Frontal cortex (tissue), 4 donors: ENCODE measurements at places on chromosomes 5 and 9.

DNA sequence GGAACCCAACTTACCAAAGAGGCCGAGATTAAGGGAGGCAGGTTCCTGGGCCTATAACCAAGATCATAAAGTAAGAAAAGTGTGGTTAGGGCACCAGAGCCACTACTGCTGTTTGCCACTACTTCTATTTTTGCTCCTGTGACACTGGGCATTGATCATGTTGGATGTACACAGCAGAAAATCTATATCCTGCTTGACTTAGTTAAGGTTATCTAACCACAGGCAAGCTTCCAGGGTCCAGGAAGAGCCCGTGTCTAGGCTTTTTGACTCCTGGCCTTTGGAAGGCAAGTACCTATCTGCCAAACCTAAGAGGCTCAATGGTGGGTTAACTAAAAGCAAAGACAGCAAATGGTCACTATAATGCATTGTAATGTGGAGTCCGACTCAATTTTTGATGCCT is 497.5 kb upstream of the DMAC1 start:
- no peak for DNase-seq

GRCh38 chr9:71987471-71988371 is 72.7 kb downstream of the C9orf57 start:
- no peak for DNase-seq

GRCh38 chr9:21812946-21813568 is 10.6 kb downstream of the MTAP start:
- peak; percentile 45 for DNase-seq

DNA sequence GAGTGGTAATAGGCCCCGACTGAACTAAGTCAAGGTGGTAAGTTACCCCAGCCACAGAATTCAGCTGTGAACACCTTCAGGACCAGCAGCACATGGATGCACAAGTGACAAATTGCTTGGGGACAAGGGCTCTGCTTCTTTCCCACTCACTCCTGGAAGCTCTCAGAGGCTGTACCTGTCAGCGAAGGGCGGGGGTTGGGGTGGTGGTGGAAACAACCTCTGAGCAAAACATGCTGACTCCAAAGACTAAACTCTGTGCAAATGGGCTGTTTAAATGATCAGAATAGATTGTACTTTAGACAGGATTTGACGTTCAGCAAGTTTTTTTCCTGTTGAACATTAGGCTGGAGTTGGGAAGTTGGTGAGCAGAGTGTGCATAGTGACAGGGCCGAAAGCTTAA is 544.5 kb upstream of the ZNF608 start:
- no peak for DNase-seq

- DNase-seq: no peak
These were observed 32.0 kb upstream of the MSX2 start for GRCh38 chr5:174692381-174692780.

- DNase-seq: peak; percentile 78
These were observed 601 bp downstream of the HINT1 start for GRCh38 chr5:131164191-131165118.

DNA sequence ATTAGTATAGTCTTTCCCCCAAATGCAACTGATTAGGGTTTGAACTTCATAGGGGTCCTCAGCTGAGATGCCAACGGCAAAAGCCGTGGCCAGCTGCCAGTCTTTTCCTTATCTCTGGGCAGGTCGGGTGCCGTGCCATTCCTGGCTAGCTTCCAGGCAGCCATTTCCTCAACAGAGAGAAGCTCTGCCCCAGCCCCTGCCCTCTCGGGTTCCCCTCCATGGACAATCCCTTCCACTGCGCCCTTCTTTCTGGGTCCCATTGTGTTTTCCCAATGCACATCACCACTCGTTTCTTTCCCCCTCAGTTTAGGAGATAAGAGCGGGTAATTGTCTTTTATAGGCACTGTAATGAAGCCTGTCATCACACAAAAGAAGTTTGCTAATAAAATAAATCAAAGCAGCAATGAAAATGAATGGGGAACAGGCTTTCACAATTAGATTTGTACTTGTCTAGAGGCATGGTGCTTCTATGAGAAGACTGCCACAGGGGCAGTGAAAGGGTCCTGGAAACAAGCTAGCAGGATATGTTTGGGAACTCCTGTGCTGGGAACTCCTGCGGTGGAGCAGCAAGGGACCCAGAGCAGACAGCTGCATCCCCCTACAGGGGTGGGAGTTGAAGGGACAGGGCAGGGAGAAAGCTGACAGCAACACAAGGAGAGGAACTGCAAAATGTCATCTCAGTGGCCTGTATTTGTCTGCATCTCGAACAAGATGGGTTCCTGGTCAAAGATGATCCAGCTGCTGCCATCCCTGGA is 48.0 kb upstream of the SAP30L start:
- DNase-seq: no peak

GRCh38 chr9:116276651-116277121 is 123.1 kb downstream of the PAPPA start:
- DNase-seq: no peak

DNA sequence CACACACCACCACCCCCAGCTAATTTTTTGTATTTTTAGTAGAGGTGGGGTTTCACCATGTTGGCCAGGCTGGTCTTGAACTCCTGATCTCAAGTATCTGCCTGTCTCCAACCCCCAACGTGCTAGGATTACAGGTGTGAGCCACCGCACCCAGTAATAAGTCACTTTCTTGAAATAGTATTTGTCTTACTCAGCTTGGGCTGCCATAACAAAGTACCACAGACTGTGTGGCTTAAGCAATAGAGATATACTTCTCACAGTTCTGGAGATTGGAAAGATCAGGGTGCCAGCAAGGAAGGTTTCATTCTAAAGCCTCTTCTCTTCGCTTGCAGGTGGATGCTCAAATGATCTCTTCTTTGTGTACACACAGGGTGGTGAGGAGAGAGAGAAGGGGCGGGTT is 99.8 kb downstream of the ARRDC3 start:
- DNase-seq: no peak

DNA sequence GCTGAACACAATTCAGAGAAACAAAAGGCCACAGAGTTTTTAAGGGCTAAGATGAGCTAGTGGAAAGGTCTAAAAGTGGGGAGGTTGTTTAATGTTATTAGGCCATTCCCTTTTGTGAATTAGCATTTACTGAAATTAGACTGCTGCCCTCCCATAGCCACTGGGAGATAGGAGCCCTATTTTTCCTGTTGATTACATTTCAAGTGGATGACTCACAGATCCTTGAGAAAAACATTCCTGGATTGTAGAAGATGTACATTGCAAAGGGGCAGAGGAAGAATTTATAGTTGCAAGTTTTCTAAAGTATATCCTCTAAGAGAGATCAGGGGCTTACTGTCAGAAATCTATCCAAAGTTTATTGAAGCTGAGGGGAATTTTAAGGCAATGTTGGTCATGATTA is 367.1 kb upstream of the IZUMO3 start:
- no peak for DNase-seq

- DNase-seq: no peak
These were observed 493.7 kb upstream of the SGCD start for GRCh38 chr5:155833287-155833686.

DNA sequence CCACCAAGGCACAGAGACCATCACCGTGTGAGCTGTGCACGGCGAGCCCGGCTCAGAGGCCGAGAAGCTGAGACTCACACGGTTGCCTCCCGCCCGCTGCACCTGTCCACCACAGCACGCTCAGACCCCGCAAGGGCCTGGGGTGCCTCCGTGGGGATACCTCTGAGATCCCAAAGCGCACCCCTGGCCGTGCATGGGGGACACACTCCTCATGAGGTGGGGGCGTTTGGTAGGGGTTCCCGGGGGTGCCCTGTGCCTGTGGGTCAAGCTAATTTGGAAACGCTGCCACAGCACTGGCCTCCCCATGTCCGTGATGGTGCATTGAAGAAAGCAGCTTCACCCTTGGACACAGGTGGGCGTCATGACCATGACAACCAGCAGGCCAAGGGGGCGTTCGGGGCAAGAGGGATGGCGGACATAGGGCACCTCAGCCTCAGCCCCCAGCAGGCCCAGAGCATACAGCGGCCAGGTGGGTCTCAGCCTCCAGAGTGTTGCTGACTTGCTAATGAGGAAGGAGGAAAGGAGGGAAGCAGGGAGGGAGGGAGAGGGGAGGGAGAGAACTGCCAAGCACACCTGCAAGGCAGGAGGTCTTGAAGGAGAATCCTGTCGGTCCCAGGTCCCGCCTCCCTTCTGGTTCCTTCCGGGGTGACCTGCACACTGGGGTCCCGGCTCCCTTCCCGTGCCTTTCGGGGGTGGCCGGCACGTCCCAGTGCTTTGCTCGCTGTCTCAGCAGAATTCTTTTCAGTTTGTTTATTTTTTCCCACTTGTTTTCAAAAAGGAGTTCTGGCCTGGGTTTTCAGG is 34.7 kb downstream of the GLT6D1 start:
- DNase-seq: no peak

DNA sequence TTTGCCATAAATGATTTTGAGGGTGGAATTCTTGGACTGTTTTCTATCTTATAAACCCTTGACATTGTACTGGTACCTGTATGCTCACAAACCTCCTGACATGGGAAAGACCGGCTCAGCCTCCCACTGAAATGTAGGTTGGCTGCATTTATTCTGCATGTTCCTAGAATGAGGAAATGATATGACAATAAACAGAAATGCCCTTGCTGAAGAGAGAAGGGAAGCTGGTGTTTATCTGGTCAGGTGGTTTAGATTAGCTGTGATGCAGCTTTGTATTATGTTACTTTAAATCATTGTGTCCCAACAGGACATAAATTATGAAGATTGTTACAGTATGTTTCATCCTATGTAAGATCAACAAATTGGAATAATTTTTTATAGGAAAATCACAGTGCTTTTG is 23.1 kb upstream of the CATSPER3 start:
- no peak for DNase-seq

DNA sequence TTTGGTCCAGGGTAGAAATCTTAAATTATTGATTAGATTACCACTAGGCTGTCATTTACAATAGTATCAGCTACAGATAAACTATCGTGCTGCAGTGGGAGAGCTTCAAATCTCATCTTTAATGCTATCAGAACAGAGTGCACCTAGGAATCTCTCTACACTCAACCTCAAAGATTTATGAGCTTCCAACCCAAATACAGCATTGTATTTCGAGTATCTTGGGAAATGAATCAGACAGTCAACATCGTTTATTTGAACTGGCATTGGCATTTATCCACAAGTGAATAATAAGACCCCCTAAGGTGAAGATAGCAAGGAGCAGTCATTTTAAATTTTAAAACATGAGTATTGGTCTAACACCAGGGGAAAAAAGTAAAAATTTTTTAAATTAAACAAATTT is 1203.2 kb downstream of the CDH12 start:
- DNase-seq: no peak

GRCh38 chr9:87599901-87600610 is 102.4 kb downstream of the DAPK1 start:
- DNase-seq: no peak

- DNase-seq: peak; percentile 74
These were observed at the start of gene NKD2 for GRCh38 chr5:1008451-1009358. NKD2 (plus strand) TSS chr5:1008802; CDS start chr5:1009058, 256 bp downstream.

- DNase-seq: no peak
These were observed 48.8 kb upstream of the FREM1 start for GRCh38 chr9:14958989-14959388.

DNA sequence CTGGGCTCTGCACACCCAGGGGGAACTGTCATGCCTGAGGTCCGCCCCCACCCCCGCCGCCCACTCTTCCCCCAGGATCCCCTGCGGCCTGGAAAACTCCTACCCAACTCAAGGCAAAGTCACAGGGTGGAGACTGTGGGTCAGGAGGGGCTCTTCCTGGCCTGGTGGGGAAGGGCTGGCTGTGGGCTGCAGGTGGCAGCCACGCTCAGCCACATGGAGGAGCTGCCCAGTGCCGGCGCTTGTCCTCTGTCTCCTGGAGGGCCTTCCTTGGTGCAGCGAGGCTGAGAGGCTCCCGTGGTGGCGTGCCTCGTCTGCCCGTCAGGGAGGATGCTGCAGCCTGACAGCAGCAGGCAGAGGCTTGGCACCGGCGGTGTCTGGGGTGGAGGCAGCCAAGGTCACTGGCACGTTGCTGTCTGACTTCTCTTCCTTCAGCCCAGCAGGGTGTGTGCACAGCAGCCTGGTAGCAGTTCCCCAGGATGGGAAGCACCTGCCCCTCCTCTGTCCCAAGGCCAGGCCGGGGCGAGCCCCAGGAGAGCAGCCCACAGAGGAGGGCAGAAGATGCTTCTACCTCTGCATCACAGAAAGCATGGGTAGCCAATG is 78.1 kb downstream of the ADAMTS2 start:
- no peak for DNase-seq

DNA sequence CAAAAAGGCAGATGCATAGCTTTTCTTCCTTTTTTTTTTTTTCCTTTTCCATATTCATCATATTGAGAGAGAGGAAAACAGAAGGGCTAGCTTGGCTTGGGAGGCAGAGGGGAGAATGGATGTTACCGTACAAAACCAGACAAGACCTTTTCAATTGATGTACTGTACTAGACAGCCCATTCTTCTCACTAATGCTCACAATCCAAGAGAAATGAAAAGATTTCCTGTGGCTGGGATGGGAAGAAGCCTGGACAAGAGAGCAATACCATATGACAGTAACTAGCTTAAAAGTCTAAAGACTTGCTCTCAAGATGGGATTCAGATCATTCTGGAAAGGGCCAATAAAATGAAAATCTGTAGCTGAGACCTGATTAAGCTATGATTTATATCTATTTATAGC is 3.4 kb downstream of the CEMIP2 start:
- no peak for DNase-seq

- no peak for DNase-seq
These were observed 10.5 kb downstream of the EXD3 start for GRCh38 chr9:137412431-137412830.

DNA sequence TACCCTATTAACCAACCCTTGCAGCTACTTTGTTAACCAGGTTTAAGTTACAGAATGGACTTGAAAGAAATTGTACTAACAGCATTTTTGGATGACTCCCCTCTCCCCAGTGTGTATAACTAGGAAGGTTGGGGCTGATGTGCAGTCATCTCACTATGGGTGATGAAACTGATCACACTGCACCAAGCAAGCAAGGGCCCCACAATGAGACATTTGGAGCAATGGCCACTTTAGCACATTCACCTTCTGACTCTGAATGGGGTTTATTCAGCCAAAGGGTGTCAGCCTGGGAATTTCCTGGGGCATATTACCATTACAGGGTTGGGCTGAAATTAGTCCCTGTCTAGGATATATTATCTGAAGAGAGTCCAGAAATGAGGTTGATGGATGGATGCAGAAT is 18.7 kb upstream of the CYFIP2 start:
- DNase-seq: no peak

- no peak for DNase-seq
These were observed 152.4 kb upstream of the PHYKPL start for GRCh38 chr5:178384816-178385495.

DNA sequence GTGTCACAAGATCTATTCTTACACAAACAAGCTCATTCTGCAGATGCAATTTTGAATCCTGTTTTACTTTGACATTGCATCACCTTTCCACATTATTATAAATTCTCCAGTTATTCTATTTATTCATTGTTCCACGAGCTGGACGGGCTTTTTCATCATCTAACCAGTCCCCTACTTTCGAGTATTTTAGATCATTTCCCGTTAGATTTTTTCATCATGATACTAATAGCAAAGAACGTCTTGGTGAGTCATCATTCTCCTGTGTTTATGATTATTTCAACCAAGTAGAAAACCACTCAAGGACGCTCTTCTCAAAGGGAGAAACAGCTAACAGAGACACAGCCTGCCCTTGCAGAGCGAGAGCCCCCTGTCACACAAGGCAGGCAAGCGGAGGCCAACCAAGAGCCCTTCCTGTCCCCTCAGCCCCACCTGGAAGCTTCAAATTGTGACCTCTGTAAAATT is 15.1 kb downstream of the BBLN start:
- DNase-seq: no peak
